ENCODE measurements at places on chromosomes 11 and 22.

DNA sequence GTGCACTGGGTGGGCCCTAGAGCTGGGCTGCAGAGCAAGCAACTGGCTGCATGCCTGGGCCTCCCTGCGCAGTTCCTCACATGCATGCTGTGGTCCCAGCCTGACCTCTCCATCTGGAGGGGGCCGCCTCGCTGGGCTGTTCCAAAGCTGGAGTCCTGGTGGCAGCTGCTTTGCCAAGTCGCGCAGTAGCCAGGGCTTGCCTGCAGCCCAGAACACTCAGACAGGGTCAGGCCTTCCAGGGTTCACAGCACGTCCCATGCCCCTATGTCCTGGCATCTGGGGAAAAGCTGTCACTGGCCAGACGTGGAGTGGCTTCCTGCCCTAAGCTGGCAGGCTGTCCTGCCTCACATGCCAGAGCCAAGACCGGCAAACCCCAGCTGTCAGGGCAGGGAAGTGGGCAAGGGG is 16.5 kb upstream of the CDC42EP2 start:
- DNase-seq, result peak; percentile 93

GRCh38 chr11:117796456-117796871 is 552 bp downstream of the DSCAML1 start:
- no peak for DNase-seq

DNA sequence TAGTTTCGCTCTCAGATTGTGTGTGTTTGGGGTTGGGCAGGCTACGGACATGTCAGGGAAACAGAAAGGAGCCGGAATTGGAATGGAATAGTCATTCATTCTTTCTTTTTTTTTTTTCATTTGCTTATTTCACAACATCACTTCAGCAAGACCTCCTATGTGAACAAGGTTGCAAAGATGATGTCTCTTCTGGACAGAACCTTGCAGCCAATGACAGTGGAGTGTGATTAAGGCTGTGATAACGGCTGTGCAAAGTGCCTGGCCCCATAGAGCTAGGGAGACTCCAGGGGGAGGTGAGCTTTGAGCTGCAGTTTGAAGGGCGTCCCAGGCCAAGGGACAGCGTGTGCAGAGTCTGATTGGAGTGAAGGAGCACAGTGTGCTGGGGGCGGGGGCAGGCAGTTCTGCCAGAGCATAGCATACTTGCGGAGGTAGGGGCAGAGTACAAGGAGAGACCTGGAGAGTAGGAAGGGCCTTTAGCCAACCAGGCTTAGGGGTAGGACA is 3.4 kb downstream of the TIGD3 start:
- peak; percentile 83 for DNase-seq

DNA sequence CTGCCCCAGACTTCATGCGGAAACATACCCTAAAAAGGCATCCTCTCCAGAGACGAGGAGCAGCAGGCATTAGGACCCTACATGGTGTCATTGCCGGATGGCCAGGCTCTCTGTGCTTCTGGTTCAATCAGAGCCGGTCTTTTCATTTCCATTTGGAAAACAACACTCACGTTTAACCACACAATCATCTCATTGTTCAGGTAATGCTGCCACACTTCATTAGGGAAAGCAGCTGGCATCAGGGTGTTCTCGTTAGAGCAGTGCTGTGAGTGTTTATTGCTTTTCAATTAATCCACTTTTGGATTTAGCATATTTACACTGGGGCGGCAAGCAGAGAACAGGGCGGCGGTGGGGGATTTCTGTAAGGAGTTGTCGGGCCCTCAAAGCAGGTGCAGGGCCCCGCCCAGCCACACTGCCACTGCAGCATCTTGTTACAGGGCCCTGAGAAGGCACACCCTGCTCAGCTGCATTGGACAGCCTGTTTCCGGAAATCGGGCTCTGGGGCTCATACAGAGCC is 338.6 kb downstream of the SHANK2 start:
- DNase-seq, result no peak

GRCh38 chr22:23777776-23778576 is 5.3 kb downstream of the MMP11 start:
- DNase-seq, result no peak

GRCh38 chr11:93542811-93543229 is 371 bp downstream of the SMCO4 start:
- DNase-seq, result peak; percentile 71

GRCh38 chr11:74048993-74049392 is 40.1 kb upstream of the UCP3 start:
- DNase-seq, result no peak

GRCh38 chr11:64006398-64006797 is 20.2 kb downstream of the OTUB1 start:
- no peak for DNase-seq

DNA sequence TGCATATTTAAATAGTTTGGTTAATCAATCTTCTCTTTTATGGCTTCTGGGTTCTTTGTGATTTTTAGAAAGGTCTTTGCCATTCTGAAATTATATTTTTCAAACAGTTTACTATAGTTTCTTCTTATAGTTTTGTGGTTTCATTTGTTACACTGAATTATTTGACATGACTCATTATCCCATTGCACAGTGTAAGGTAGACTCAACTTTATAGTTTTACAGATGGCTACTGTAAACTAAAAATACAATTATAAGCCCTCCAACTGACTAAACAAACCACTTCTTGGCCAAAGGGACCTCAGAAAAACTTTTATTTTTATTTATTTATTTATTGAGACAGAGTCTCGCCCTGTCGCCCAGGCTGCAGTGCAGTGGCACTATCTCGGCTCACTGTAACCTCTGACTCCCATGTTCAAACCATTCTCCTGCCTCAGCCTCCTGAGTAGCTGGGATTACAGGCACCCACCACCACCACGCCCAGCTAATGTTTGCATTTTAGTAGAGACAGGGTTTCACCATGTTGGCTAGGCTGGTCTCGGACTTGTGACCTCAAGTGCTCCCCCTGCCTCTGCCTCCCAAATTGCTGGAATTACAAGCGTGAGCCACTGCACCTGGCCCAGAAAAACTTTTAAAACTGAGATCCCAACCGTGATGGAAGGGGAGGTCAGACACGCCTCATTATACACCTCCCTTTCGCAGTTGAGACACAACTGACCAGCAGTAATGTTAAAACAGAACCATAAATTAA is 14.1 kb upstream of the RAC2 start:
- DNase-seq, result no peak

DNA sequence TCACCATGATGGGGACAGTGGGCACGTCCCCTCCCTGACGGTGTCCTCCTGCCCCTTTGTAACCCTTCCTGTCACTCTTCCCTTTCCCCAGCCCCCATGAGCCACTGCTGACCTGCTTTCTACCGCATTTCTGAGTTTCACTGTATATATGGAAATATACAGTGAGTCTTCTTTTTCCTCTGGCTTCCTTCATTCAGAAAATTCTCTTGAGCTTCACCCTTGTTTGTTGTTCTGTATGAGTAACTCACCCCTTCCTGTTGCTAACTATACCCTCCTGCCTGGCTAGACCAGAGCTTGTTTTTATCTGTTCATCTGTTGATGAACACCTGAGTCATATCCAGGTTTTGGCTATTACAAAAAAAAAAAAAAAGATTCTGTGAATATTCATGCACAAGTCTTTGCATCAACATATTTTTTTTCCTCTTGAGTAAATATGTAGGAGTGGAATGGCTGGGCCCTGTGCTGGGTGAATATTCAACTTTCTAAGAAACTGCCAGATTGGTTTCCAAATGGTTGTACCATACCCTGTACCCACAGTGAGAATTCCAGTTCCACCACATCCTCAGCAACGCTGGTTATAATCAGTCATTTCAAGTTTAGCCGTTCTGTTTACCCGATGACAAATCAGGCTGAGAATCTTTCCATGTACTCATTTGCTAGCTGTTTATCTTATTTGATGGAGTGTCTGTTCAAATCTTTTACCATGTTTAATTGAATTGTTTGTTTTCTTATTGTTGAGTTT is 62.0 kb downstream of the IGF2 start:
- DNase-seq, result no peak

- no peak for DNase-seq
These were observed 839 bp downstream of the CEP164 start for GRCh38 chr11:117328375-117329010.

DNA sequence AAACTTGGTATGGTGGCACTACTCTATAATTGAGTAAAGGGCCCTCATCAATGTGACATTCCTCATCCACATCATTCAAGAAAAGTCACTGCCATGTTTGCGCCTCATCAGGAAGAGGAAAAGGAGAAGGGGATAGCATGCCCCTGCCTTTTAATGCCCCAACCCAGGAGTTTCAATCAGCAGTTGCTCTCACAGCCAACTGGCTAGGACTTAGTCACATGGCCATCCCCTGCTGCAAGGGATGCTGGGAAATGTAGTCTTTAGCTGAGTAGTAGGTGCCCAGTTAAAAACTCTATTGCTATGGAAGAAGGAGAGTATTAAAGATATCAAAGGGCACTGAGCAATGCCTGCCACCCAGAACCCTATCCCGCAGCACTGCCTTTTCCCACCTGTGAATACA is 10.9 kb upstream of the CCND1 start:
- DNase-seq, result no peak

GRCh38 chr11:63767267-63767564 is 1.4 kb downstream of the ZFTA start:
- DNase-seq, result no peak
